ENCODE measurements at places on chromosomes 2 and 18.

DNA sequence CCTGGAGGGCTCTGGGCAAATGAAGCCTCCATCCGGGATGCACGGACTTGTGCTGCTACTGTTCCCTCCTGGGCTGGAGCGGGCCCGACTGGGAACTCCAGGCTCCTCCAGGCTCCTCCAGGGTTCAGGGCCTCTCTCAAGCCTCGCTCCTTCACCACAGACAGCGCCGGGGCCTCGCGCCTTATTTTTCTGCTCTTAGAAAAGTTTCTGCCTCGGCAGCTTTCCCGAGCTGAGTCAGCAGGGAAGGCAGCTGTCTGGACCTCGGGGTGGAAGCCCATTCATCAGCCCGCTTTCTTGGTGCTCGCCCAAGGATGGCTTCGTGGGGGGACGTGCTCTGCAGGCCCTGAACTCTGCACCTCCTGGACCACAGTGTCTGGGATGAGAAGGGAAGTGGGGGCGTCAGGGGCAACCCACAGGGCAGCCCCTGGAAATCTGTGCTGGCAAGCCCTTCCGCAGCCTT lies 12.9 kb upstream of the TEX51 start:
- DNase-seq = peak; percentile 47

GRCh38 chr18:43634994-43635393 lies 357.7 kb upstream of the SYT4 start:
- no peak for DNase-seq

DNA sequence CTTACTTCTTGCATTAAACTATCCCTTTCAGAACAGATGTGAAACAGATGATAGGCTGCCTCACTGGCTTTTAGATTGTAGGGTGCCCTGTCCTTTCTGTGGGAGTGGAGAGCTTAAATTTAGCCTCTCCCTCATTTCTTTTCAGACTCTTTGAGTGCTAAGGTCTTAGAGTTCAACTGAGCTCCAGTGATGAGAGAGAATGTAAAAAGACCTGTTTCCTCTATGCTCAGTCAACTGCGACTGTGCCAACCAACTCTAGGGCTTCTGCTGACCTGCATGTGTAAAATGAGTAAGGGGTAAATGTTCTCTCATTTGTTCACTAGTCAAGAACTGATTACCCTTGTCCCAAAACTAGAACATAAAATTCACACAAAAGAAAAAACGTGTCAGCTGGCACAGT lies 104.8 kb upstream of the TGFA start:
- no peak for DNase-seq

DNA sequence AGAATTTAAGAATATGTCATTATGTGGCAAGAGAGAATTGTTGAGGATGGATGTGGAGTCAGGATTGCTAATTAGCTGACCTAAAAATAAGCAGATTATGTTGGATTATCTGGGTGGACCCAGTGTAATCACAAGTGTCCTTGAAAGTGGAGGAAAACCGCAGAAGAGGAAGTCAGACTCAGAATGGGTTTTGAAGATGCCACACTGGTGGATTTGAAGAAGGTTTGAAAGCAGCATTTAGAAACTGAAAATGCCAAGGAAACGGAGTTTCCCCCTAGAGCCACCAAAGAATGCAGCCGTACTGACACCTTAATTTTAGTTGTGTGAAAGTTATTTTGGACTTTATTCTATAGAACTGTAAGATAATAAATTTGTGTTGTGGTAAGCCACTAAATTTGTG lies 41.6 kb upstream of the DPP10 start:
- DNase-seq = no peak

- DNase-seq = peak; percentile 51
These were observed 980 bp upstream of the SPTBN1 start for GRCh38 chr2:54455131-54455562.

DNA sequence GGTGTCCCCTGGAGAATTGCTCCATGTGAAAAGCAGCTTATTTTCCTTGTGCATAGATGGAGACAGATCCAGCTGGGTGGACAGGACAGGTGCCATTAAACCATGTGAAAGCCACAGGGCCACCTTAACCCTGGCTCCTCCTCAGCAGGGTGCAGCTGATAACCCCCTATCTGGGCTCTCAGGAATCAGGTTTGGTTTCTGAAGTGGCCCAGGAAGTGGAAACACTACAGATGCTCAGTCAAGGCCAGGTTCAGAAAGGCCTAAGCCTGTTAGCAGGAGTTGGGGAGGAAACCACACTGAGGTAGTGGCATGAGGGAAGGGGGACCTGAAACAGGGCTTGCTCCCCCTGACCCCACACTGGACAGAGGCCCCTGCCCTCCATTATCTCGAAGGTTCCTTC lies 217.0 kb downstream of the SPP2 start:
- DNase-seq = no peak

GRCh38 chr2:163119966-163120365 lies 281.4 kb upstream of the KCNH7 start:
- no peak for DNase-seq

DNA sequence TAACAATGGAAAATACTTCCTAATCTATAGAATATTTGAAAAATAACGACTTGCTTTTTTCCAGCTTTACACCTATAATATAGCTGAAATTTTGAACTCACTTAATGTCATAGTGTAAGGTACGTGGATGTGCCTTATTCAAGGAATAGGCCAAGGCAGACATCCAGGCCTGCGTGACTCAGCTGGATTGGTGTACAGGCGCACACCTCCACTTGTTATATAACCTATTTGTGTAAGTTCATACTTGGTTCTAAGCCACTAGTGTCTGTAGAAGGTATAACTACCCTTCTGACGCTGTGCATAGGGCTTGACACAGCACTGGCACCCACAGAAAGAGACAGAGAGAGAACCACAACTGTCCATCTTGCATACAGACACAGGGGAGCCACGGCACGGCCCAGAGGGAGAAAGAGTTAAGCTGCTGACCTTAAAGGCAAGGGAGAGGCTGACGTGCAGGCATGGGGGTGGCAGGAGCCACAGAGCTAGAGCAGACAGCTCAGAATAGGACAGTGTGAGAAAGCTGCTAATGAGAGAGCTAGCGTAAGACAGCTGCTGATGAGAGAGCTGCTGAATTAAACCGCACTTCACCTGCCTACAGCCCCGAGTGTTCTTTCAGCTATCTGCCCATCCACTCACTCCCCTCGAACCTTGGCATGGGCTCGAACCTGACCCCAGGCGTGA lies 16.1 kb downstream of the CCDC178 start:
- no peak for DNase-seq

- DNase-seq = no peak
These were observed 4.6 kb upstream of the ADRA2B start for GRCh38 chr2:96120991-96121390.

DNA sequence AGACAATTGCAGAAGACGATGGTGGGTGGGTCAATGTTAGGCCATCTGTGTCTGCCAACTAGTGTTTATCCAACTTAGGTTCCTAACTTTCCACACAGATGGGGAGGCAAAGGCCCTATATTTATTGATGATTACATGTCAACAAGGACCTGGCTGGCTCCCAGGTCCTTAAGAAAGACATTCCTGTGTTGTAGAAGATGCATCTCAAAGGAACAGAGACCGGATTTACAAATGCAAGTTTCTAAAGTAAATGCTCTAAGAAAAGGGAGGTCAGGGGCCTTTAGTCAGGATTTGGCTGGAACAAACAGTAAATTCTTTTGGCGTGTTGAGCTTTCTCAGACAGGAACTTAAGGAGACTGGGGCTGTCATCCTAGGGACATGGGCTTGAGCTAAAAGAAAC lies 175.0 kb downstream of the SH3BP4 start:
- DNase-seq = no peak

DNA sequence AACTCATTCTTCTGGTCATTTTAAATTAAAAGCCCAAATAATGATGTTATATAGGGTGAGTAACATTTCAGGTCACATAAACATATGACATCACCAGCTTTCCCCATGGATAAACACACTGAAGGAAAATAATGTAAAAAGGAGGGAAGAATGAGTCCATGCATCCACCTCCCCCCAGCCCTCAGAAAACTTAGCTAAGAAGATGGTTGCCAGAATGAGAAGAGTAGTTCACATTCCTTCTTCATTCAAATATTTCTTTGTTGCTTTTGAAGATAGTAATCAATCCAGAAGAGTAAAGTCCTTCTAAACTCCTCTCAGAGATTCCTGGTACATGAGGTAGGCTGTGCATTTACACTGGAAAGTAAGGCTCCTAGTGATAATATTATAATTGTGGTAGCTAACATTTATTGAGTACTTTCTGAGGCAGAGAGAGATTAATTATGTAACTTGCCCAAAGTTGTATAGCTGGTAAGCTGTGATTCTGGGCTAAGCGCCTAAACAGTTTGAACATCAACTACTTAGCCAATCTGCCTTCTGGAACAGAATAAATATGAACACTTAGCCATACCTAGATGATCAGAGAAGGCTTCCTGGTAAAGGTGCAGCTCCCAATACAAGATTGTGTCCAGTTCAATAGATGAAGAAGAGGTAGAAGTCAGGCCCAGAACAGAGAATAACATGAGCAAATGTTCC lies 256.7 kb upstream of the FN1 start:
- DNase-seq = no peak

GRCh38 chr2:192749611-192750200 lies 555.0 kb upstream of the TMEFF2 start:
- DNase-seq = no peak

DNA sequence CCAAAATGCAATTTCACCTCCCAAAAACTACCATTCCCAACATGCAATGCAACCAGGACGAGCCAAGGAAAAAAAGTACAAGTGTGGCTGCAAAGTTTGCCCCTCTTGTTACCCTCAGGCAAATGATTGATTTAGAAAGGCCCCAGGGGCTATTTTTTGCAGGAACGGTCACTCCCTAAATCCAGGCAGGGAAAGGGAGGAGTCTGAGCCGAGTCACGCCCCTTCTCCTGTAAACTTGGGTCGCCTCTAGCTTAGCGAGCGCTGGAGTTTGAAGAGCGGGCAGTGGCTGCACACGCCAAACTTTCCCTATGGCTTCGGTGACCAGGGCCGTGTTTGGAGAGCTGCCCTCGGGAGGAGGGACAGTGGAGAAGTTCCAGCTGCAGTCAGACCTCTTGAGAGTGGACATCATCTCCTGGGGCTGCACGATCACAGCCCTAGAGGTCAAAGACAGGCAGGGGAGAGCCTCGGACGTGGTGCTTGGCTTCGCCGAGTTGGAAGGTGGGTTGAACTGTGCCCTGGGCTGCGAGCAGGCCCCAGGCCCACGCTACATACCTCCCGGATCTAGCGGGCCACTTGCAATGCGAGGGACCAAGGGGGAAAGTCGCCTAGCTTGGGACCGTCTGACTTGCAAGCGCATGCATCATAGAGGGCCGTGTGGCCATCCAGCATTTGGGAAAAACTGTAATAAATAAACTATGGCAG lies at the start of gene GALM:
Gene GALM, plus strand, starts transcription at position 261 of the 702 bp plus-strand sequence. Its CDS starts 48 bp downstream, at position 309.
- peak; percentile 55 for DNase-seq

DNA sequence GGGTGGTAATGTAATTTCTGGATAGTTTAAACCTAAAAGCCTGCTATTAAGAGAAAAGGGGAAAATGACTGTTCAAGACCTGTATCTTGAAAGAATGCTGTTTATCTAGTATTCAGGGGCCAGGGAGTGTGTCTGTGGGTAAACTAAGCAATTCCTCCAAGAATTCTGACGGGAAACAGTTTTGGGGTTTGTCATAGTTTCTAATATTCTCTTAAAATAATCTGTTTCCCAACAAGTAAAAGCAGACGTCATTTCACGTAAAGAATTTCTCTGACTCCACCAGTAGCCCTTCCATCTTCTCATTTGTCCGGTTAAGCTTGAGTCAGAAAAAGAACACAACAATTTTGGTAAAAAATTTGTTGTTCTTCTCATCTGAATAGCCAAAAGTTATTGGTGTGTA lies 232.1 kb upstream of the EPAS1 start:
- no peak for DNase-seq

- DNase-seq = no peak
These were observed 306.5 kb downstream of the PIEZO2 start for GRCh38 chr18:10842861-10843260.

- no peak for DNase-seq
These were observed 116.8 kb upstream of the GATA6 start for GRCh38 chr18:22052405-22053105.

DNA sequence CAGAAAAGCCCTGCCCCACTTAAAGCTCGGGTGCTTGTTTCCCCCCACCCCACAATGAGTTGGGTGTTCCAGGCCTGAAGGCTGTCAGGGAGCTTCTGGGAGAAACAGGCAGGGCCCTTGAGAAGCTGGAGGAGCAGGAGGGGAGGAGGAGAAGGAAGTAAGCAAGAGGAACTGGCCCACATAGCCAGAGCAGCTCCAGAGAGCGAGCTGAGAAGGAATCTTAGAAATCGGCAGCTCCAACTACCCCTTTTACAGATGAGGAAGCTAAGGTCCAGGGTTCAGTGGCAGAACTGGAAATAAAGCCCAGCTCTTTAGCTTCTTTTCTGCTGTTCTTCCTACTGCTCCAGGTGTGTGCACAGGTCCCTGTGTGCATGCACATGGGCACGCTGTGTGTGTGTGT lies 12.7 kb upstream of the KCNK3 start:
- DNase-seq = no peak

GRCh38 chr2:102474785-102475184 lies 1.8 kb downstream of the SLC9A4 start:
- DNase-seq = no peak

DNA sequence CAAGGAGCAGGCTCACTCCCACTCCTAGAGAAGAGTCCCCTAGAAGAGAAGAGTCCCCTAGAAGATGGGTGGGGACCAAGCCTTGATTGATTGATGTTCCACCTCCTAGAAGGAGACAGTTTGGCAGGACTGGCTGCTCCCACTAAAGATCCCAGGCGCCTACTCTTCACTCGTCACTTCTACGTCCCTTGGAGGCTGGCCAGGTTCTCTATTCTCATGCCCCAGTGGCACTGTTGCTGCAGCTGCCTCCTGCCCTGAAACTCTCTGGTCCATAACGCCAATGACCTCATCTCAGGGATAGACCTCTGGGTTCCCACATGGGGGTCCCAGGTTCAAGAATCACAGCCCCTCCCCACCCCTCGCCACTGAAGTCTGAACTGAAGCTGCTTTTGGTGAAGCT lies 2.5 kb upstream of the SP140L start:
- no peak for DNase-seq

- no peak for DNase-seq
These were observed 19.8 kb upstream of the GPR55 start for GRCh38 chr2:230944757-230945372.

GRCh38 chr2:46091004-46091403 lies 206.2 kb upstream of the EPAS1 start:
- DNase-seq = no peak

DNA sequence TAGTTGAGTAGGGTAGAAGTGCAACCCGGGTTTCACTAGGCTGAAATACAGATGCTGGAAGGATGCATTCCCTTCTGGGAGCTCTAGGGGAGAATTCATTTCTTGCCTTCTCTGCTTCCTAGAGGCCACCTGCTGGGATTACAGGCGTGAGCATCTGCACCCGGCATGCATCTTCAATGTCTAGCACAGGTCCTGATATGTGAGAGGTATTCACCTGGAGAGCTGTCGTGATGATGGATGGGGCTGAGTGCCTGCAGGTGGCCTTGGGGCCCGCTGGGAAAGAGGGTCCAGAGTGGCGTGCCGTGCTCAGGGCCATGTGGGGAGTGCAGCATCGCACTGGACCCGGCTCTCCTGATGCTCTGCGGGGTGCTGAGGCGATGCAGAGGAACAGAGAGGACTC lies 6.6 kb upstream of the NTSR2 start:
- no peak for DNase-seq

DNA sequence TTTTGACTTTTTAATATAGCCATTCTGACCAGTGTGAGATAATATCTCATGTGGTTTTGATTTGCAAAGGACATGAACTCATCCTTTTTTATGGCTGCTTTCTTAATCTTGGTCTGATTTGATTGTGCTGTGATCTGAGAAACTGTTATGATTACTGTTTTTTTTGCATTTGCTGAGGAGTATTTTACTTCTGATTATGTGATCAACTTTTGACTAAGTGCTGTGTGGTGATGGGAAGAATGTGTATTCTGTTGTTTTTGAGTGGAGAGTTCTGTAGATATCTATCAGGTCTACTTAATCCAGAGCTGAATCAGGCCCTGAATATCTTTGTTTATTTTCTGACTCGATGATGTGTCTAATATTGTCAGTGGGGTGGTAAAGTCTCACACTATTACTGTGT lies 16.8 kb downstream of the SP140L start:
- no peak for DNase-seq
